Stimulated activated CD4-positive, alpha-beta T cell treated with anti-CD3 and anti-CD28 coated beads, Interleukin-1b, Interleukin-23, amount 100 ng/mL, for 1 hour (primary cell): ENCODE measurements at places on chromosomes 4 and X.

- no peak for DNase-seq
Observed at GRCh38 chr4:3410401-3411135, 31.2 kb upstream of the HGFAC start.

GRCh38 chr4:7857238-7857701, 82.4 kb downstream of the AFAP1 start:
- no peak for DNase-seq

DNA sequence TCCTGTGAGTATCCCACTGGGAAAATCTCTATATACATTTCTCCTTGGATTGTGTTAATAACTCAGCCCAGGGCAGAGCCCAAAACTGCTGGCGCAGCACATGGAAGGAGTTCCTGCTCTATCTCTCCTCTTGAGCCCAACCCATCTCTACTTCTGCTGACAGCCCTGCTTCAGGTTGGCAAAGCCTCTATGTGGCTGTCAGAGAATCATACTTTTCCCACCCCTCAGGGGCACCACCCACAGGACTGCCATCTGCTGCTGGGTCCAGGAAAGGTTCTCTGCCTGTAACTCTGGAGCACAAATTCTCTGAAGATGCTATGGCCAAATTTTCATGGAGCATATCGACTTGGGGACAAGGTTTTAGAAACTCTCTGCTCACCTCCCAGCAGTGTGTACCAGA, 278.5 kb upstream of the EMCN start:
- DNase-seq, result no peak

DNA sequence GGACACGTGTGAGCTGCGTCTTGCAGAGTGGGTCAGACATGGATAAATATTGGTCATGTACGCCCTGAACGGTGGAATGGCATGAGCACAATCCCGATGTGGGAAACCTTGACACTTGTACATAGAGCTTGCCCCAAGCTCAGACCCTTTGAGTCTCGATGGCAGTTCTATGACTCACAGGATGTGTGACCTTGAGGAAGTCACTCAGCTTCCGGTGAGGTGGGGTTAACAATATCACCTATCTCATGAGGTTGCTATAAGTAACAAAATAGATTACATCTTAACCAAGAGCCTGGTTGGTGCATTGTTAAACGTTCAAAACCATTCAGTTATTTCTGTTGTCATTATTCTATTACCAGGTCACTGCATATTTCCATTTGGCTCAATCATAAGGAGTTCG, 109.1 kb upstream of the TBL1X start:
- no peak for DNase-seq

DNA sequence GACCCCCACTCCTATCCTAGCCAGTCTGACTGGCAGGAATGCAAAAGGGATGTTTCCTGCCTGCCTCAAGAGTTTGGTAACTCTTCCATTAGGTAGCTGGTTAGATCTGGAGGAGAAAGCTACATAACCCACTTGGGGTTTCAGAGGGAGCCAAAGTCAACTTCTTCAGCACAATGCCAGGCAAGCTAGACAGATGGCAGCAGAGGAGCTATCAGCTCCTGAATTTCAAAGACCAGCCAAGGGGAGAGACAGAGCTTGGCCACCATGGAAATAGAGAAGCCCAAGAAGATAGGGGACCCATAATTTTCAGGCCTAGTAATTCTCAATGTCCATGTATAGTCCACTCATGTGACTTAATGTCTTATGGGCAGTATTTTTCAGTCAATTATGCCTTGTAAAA, 56.4 kb downstream of the PGRMC1 start:
- no peak for DNase-seq

- DNase-seq, result no peak
Observed at GRCh38 chrX:136094962-136095361, 52.4 kb upstream of the FHL1 start.
